Regular cardiac myocyte (primary cell): ENCODE measurements at places on chromosomes 7 and 10. TPM values are rescaled to one million over a fixed set of nuclear protein-coding genes. Genes with fewer than 3 reads are reported as not detected.

The OR9A2 gene
- 0.19 TPM in 1 of 2 replicates, not detected in the other for total RNA-seq

The TBXAS1 gene
- total RNA-seq, result 0.19 and 1.4 TPM in 2 replicates

The WNT2 gene
- total RNA-seq, result under 0.01 and 0.19 TPM in 2 replicates

The NKX2-3 gene
- total RNA-seq, result not detected in 2 replicates

The FKBP9 gene
- total RNA-seq, result 179 and 345 TPM in 2 replicates

The C10orf90 gene
- total RNA-seq, result under 0.01 and 0.38 TPM in 2 replicates

The BICC1 gene
- 92.6 and 161 TPM in 2 replicates for total RNA-seq

The CHN2 gene
- total RNA-seq, result 0.19 and 4.2 TPM in 2 replicates

The RELN gene
- 20.0 and 94.7 TPM in 2 replicates for total RNA-seq

The TRIM74 gene
- 0.19 TPM in 1 of 2 replicates, not detected in the other for total RNA-seq

The SVOPL gene
- not detected in 2 replicates for total RNA-seq

The MMD2 gene
- not detected in 2 replicates for total RNA-seq

The DDX21 gene
- total RNA-seq, result 69.9 and 127 TPM in 2 replicates

The SPDYE6 gene
- not detected in 2 replicates for total RNA-seq

The NME8 gene
- total RNA-seq, result not detected in 2 replicates

The INMT gene
- 6.9 and 89.9 TPM in 2 replicates for total RNA-seq

The MINDY4 gene
- 5.8 and 6.2 TPM in 2 replicates for total RNA-seq

The GJD4 gene
- total RNA-seq, result not detected in 2 replicates

The TMEM196 gene
- under 0.01 TPM in 1 of 2 replicates, not detected in the other for total RNA-seq

The DPP6 gene
- not detected in 2 replicates for total RNA-seq

The AKR1D1 gene
- not detected in 2 replicates for total RNA-seq

The A1CF gene
- total RNA-seq, result not detected in 2 replicates

The JAKMIP3 gene
- under 0.01 TPM in 2 replicates for total RNA-seq

The ACTL6B gene
- not detected in 2 replicates for total RNA-seq

The TAS2R41 gene
- not detected in 2 replicates for total RNA-seq

The HEPACAM2 gene
- total RNA-seq, result 0.28 TPM in 1 of 2 replicates, not detected in the other

The CPA1 gene
- total RNA-seq, result not detected in 2 replicates

The IRF5 gene
- total RNA-seq, result under 0.01 and 0.56 TPM in 2 replicates

The FGFBP3 gene
- total RNA-seq, result 0.56 and 0.77 TPM in 2 replicates

The ZNF479 gene
- under 0.01 TPM in 1 of 2 replicates, not detected in the other for total RNA-seq

The FAM25G gene
- total RNA-seq, result not detected in 2 replicates

The MYL10 gene
- total RNA-seq, result not detected in 2 replicates

The FOXI2 gene
- total RNA-seq, result not detected in 2 replicates

The GNGT1 gene
- total RNA-seq, result under 0.01 TPM in 1 of 2 replicates, not detected in the other
